ENCODE measurements at places on chromosomes 7 and 10. TPM values are rescaled to one million over a fixed set of nuclear protein-coding genes. Genes with fewer than 3 reads are reported as not detected.

DNA sequence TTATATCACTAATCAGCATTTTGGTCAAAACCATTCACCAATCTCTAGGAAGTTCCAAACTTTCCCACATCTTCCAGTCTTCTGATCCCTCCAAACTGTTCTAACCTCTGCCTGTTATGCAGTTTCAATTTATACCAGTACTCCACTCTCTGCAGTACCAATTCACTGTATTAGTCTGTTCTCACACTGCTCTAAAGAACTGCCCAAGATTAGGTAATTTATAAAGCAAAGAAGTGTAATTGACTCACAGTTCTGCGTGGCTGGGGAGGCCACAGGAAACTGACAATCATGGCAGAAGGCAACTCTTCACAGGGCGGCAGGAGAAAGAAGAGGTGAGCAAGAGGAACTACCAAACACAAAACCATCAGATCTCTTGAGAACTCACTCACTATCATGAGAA lies 374.9 kb downstream of the SORCS1 start:
- DNase-seq, result no peak

DNA sequence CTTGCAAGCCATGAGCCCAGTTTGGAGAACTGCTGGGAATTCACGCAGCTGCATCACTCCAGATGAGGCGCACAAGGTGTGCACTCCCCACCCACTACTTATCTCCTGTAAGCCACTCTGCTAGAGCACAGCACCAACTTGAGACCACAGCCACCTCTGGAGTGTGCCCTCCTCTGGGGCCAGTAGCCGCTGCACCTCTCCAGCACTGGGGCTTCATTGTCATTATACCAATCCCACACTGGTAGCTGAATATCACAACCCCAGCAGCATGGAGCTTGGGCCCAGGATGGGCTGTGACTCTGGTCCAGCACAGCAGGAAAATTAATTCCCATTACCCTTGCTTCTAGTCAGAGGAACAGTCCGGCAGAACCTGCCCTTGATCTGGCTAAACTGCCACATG lies 125.6 kb downstream of the LSM5 start:
- DNase-seq, result no peak

DNA sequence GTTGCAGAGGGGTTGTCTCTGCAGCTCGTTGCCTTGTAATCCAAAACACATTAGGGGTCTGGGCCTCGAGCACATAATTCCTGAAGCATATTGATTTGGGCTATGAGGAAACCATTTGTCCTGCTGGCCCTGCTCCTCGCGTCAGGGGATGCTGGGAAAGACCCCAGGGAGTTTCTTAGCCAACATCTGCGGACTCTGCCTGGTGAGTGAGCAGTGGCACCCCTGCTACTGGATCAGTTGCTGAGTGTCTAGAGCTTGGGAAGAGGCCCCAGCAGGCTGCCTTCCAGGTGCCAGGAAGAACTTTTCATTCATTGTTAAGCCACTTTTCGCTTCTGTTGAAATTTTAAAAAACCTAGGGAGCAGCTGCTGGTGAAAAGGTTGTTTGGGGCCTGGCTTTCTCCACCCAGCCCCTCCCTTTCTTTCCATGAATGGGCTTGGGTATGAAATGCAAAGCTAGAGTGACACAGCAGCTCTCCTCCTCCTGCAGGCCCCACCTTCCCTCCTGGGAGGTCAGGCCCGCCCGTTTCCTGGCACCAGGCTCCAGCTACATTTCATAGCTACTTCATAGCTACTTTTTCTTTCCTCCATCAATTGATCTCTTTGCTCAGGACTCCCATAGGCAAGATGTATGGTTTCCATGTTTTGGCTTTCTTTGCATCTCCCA lies 26.8 kb downstream of the TACR2 start:
- peak; percentile 49 for DNase-seq

- DNase-seq, result no peak
These were observed 123.5 kb upstream of the AGR3 start for GRCh38 chr7:17005271-17005670.

DNA sequence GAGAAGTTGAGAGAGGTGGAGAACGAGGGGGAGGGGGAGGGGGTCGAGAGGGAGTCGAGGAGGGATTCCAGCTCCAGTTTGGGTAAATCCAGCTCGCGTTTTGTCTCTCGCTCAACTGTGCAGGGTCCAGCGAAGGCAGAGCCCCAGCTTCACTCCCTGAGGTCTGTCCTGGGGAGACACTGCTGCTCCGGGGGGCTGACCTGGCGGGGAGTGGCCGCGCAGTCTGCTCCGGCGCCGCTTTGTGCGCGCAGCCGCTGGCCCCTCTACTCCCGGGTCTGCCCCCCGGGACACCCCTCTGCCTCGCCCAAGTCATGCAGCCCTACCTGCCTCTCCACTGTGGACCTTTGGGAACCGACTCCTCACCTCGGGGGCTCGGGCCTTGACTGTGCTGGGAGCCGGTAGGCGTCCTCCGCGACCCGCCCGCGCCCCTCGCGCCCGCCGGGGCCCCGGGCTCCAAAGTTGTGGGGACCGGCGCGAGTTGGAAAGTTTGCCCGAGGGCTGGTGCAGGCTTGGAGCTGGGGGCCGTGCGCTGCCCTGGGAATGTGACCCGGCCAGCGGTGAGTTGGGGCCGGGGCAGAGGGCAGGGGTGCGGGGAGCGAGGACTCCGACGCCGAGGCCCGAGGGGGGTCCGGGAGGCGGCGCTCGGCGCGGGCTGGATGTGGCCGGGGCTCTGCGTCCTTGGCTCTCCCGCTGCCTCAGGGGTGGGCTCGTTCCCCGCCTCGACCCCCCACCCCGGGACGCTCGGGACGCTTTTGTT lies at the start of gene TET1:
Gene TET1 (plus strand): TSS at position 152 of the 757 bp plus-strand sequence. CDS start 12,002 bp downstream, outside the sequence.
- peak; percentile 68 for DNase-seq

GRCh38 chr7:45089341-45089891 lies 647 bp upstream of the NACAD start:
- DNase-seq, result peak; percentile 67

GRCh38 chr7:76411626-76412025 lies 2.1 kb upstream of the SSC4D start:
- no peak for DNase-seq

DNA sequence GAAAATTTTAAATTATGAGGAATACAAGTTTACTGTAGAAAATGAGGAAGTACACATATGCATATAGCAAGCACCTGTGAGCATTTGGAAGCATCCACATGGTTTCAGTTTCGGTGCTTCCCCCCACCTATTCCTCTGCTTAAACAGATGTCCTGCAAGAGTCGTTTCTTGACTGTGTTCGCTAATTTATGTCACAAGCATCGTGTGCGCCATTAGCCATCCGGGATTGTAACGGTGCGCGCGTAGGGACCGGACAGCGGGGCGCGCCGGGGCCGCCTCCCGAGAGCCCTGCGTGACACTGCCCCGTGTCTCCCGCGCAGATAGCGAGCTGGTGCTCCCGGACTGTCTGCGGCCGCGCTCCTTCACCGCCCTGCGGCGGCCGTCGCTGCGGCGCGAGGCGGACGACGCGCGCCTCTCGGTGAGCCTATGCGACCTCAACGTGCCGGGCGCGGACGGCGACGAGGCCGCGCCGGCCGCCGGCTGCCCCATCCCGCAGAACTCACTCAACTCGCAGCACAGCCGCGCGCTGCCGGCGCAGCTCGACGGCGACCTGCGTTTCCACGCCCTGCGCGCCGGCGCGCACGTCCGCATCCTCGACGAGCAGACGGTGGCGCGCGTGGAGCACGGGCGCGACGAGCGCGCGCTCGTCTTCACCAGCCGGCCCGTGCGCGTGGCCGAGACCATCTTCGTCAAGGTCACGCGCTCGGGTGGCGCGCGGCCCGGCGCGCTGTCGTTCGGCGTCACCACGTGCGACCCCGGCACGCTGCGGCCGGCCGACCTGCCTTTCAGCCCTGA lies 90.9 kb downstream of the NEURL1 start:
- DNase-seq, result no peak

DNA sequence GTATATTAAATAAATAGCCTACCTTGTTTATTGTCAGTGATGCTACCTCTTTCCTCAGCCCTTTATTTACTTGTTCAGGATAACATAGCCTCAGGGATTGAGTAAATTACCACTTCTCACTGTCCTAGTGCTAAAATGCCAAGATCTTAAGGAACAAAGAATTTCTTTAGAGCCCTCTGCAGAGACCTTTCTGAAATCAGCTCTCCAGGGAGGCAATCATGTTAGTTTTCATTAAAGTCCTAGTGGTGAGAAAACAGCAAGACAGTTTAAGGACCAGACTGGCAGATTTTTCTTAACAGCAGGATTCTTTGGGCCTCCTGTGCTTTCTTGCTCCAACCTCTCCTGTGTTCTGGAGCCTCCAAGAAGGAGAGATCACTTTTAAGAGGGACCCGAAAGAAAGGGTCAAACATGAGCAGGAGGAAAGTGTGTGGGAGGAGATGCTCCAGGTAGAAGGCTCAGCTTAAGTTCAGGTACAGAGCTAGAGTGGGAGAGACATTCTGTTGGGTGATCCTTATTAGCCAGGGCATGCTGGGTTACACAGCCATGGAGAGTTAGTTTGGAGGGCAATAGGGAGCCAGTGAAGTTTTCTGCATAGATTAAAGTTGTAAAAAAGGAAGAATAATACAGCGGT lies 1.2 kb upstream of the PLCE1 start:
- DNase-seq, result no peak

GRCh38 chr7:130840599-130840998 lies 106.6 kb upstream of the KLF14 start:
- DNase-seq, result no peak

GRCh38 chr10:88200312-88201032 lies 337.0 kb downstream of the PTEN start:
- no peak for DNase-seq

DNA sequence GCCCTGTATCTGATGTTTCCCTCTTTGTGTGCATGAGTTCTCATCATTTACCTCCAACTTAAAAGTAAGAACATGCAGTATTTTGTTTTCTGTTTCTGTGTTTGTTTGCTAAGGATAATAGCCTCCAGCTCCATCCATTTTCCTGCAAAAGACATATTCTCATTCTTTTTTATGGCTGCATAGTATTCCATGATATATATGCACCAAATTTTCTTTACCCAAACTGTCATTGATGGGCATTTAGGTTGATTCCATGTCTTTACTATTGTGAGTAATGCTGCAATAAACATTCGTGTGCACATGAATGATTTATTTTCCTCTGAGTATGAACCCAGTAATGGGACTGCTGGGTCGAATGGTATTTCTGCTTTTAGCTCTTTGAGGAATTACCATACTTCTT lies 163.4 kb downstream of the TMEM26 start:
- no peak for DNase-seq

DNA sequence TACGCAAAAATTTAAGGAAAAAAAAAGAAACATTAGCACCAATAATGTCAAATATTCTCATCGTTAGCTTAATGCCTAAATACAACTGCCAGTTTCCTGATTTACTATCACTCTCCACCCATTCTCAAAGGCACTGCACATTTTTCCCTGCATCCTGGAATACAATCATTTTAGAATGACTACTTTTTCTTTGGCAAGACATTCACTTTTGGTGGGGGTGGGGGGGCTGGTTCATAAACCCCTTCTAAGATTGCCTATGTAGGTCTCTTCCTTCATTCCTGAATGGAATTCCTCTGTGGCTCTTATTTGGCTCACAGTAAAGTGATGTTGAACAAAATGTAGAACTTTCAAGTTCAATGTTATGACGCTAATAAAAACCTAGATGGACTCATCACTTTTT lies 74.3 kb downstream of the RNLS start:
- DNase-seq, result no peak

Gene CPEB3
- 1.5 TPM for polyA plus RNA-seq

Gene DRGX
- polyA plus RNA-seq, result not detected

Gene ICA1
- 23.8 TPM for polyA plus RNA-seq

Gene ZFAND2A
- 25.6 TPM for polyA plus RNA-seq

Gene HOXA3
- 0.11 TPM for polyA plus RNA-seq

Gene MLLT10
- 30.3 TPM for polyA plus RNA-seq

Gene FAM180A
- polyA plus RNA-seq, result 16.7 TPM

Gene PRRT4
- 2.7 TPM for polyA plus RNA-seq

Gene ELFN1
- polyA plus RNA-seq, result 2.6 TPM

Gene CSTF2T
- 10.6 TPM for polyA plus RNA-seq

Gene LOXL4
- 13.5 TPM for polyA plus RNA-seq

Gene LRRC61
- polyA plus RNA-seq, result 8.3 TPM

Gene FAM25A
- polyA plus RNA-seq, result not detected

Data from heart left ventricle (tissue), 16 donors.